Natural killer cell treated with Interleukin-12 subunit alpha and Interleukin-12 subunit beta and Interleukin-15 and Interleukin-18, amount 100 ng/mL, for 72 hours (primary cell): ENCODE measurements at places on chromosomes 1 and 21. TPM values are rescaled to one million over a fixed set of nuclear protein-coding genes. Genes with fewer than 3 reads are reported as not detected.

DNA sequence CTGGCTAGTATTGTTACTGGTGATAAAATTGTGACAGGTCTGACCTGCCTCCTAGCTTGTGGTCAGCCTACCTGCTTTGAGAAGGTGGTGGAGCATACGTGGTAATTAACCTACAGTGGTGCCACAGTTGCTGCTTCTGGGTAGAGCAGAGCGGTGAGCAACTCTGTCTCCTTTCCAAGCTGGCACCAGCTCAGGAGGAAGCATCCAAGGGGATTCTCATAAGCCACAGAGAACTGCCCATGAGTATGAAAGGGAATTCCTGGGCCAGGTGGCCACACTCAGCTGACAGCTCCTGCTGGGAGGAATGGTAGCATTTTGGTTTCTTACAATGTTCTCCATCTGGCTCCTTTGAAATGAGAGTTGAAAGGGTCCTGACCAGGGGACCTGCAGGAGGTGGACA, 39.4 kb downstream of the ATP2B4 start:
- no peaks in the 10 kb centered on the region for H3K27me3 ChIP-seq
- H3K4me3 ChIP-seq, result peak overlapping the region; percentile 21
- peaks cover 6% of the 10 kb centered on the region for H3K36me3 ChIP-seq

Gene SIM2
- total RNA-seq, result 0.47 TPM

DNA sequence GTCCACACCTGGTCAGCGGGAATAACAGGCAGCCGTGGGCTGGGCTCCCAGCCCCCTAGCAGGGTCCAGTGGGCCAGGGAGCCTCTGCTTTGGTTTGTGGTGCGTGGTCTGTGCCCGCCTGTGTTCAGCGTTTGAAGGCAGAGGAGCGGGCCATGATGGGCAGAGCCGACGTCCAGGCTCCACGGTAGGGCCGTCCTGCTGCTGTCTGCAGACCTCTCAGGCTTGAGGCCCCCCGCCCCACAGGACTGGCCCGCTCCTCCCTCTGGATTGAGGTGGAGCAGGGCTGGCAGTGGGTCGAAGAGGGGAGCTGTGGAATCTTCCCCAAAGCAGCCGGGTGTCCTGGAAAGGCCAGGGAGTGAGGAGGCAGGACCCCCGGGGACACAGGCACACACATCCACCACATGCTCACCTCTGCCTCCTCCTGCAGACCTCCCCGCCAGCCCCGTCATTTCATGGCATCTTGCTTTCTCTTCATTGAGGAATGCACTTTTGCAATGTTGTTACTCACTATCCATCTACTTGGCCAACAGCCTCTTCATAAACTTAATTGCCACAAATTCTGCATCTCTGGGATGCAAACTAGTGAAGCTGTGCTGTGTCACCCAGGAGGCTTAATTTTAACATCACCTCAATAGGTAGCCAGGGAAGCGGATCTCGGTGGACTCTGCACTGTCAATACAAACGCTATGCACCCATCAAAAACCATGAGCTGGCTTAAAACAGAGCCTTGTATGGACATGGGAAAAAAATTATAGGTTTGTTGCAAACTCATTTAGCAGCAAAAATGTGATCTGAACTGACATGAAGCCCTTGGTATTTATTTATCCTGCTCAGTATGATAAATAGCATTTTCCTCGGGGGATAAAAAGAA, 85.9 kb downstream of the PDE9A start:
- DNase-seq, result no peak
- no peaks in the 10 kb centered on the region for H3K27me3 ChIP-seq
- H3K36me3 ChIP-seq, result no peaks in the 10 kb centered on the region
- H3K4me3 ChIP-seq, result no peak overlapping the region
- H3K4me1 ChIP-seq, result peaks cover 16% of the 10 kb centered on the region

- no peak for DNase-seq
- H3K27me3 ChIP-seq, result peaks cover 3% of the 10 kb centered on the region
- H3K4me1 ChIP-seq, result no peaks in the 10 kb centered on the region
- no peak overlapping the region for H3K27ac ChIP-seq
- H3K4me3 ChIP-seq, result no peak overlapping the region
Observed at GRCh38 chr1:20604678-20605077, 15.8 kb downstream of the CDA start.

- H3K27me3 ChIP-seq, result peaks cover 10% of the 10 kb centered on the region
- no peak for DNase-seq
- H3K27ac ChIP-seq, result no peak overlapping the region
- no peaks in the 10 kb centered on the region for H3K36me3 ChIP-seq
Observed at GRCh38 chr1:245469734-245470133, 314.9 kb downstream of the KIF26B start.

GRCh38 chr1:28494737-28495136, 11.1 kb upstream of the RCC1 start:
- H3K27ac ChIP-seq, result no peak overlapping the region
- no peak for DNase-seq
- peaks cover 12% of the 10 kb centered on the region for H3K36me3 ChIP-seq
- peaks cover 5% of the 10 kb centered on the region for H3K4me1 ChIP-seq

- DNase-seq, result no peak
- no peak overlapping the region for H3K27ac ChIP-seq
- H3K4me3 ChIP-seq, result no peak overlapping the region
- no peaks in the 10 kb centered on the region for H3K4me1 ChIP-seq
- H3K36me3 ChIP-seq, result no peaks in the 10 kb centered on the region
Observed at GRCh38 chr1:78102916-78103315, 57.1 kb downstream of the GIPC2 start.

- H3K4me3 ChIP-seq, result no peak within 1 kb of the TSS
- H3K4me1 ChIP-seq, result peaks cover 29% of the 10 kb centered on the region
- DNase-seq, result no peak
- no peak within 1 kb of the TSS for H3K27ac ChIP-seq
- H3K36me3 ChIP-seq, result no peaks in the 10 kb centered on the region
Observed at GRCh38 chr1:157776971-157777391, at the start of gene FCRL2. Gene FCRL2 (minus strand): TSS chr1:157777132. CDS start chr1:157777073, 59 bp downstream.

- H3K4me3 ChIP-seq, result no peak overlapping the region
- peaks cover 5% of the 10 kb centered on the region for H3K36me3 ChIP-seq
- H3K27me3 ChIP-seq, result no peaks in the 10 kb centered on the region
Observed at GRCh38 chr1:11838349-11839272, 9.0 kb downstream of the NPPA start.

- peaks cover 23% of the 10 kb centered on the region for H3K27me3 ChIP-seq
- no peaks in the 10 kb centered on the region for H3K36me3 ChIP-seq
- DNase-seq, result no peak
- peak overlapping the region; percentile 75 for H3K4me3 ChIP-seq
- H3K27ac ChIP-seq, result peak overlapping the region; percentile 59
Observed at GRCh38 chr1:19643121-19643520, 990 bp upstream of the NBL1 start.

GRCh38 chr21:41576013-41576615, 68.2 kb upstream of the TMPRSS2 start:
- no peak for DNase-seq
- no peak overlapping the region for H3K4me3 ChIP-seq
- peaks cover 14% of the 10 kb centered on the region for H3K36me3 ChIP-seq
- no peaks in the 10 kb centered on the region for H3K4me1 ChIP-seq
- H3K27me3 ChIP-seq, result peaks cover 26% of the 10 kb centered on the region

DNA sequence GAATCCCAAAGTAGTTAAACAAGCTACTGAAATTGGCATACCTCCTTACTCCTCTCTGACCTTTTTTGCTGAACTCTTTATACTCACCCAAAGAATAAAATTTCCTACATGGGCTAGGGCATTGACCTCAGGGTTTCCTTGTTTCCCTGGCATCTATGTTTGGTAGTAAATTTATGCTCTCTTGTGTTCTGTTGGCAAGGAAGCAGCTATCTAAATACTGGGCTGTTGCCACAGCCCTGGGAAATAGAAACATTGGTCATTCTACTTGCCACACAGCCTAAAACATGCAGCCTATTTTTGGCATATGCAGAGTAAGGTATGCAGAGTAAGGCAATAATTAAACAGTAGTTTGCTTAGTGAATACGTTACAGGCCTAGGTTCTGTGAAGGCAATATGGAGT, 351.4 kb downstream of the HLX start:
- DNase-seq, result no peak
- H3K4me1 ChIP-seq, result no peaks in the 10 kb centered on the region
